ENCODE measurements at places on chromosomes 3 and 15.

DNA sequence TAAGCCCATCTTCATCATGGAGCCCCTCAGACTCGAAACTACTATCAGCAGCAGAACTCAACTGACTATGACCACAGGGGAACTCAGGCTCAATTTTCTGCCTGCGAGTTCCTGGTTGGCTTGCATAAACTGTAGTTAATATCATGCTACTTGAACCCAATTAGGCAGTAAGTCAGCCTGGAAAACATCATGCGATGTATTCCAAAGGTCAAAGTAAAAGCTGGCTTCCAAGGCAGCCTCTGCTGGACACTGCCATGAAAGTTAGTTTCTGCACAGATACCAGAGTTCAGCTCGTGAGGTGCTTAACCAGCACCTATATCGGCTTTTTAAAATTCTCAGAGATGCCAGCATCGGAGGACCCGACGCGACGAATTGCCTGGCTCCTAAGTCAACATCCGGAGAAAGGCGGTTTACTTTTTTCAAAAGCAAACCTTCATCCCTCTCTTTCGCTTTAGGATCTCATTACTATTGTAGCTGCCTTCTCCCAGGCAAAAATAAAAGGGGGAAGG is 3.8 kb downstream of the ANP32A start:
- no peak for DNase-seq

GRCh38 chr3:27885641-27886040 is 163.5 kb upstream of the EOMES start:
- DNase-seq: no peak

- no peak for DNase-seq
Measured at GRCh38 chr15:59169251-59169708, 37.4 kb upstream of the LDHAL6B start.

- DNase-seq: no peak
Measured at GRCh38 chr15:79601405-79602086, 169.4 kb downstream of the MINAR1 start.

GRCh38 chr3:46651084-46651483 is 38.8 kb downstream of the FAM240A start:
- DNase-seq: no peak

DNA sequence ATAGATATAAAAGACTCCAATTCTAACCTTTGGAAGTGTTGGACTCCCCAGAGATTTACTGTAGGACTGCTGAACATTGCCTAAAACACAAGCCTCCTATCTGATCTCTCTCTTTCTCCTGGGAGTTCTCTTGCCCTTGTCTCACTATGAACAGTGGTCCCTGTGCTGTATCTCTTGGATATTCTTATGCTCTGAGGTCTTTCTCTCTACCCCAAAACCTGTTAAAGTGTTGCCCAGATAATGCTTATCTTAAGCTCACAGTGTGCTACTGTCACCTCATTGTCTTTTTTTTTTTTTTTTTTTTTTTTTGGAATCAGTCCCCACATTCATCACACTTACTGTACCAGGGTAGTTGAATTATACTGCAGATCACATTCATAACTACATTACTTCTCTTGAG is 131.0 kb upstream of the CBLB start:
- DNase-seq: no peak

DNA sequence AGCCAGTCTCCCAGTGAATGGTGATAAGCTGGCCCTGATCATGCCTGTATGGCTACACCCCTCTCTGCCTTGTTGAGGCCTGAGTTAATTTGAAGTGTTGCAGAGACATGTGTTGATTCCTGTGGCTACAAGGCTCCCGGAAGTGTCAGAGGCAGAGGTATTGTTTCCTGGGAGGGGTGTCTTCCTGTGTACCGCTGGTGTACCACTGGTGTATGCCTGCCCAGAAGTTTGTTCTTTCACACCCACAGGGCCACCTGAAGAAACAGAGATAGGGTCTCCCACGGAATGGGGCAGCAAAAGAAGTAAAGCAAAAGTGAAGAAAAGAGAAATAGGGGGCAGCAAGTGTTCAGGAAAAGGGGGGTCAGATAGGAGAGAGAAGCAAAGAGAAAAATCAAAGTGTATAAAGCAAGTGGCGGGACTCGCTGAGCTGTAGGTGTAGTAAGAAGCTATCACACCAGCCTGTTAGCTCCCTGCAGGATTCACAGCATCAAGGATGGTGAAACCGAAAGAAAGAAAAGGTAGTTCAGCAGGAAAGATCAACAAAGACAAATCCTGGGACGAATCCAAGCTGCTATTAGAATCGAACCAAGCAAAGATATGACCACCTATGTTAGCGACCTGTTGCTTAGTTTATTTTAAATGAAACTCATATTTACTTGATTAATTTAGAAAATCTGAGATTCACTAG is 36.6 kb upstream of the CD47 start:
- no peak for DNase-seq

DNA sequence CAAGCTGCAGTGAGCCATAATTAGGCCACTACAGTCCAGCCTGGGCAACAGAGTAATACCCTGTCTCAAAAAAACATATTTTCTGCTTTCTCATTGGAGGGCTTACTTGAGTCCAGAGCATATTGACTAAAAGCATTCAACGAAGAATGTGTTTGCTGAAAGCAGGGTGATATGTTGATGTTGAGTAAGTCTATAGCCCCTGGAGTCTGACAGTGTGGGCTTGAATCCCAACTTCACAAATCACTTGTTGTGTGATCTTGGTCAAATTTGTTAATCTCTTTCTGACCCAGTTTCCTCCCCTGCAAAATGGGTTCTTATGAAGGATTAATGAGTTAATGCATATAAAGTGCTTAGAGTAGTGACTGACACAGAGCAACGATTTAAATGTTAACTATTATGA is 403.9 kb downstream of the MECOM start:
- no peak for DNase-seq

GRCh38 chr3:158794936-158795518 is 6.8 kb upstream of the MFSD1 start:
- no peak for DNase-seq

GRCh38 chr15:33735637-33736247 is 232.6 kb upstream of the CHRM5 start:
- no peak for DNase-seq

DNA sequence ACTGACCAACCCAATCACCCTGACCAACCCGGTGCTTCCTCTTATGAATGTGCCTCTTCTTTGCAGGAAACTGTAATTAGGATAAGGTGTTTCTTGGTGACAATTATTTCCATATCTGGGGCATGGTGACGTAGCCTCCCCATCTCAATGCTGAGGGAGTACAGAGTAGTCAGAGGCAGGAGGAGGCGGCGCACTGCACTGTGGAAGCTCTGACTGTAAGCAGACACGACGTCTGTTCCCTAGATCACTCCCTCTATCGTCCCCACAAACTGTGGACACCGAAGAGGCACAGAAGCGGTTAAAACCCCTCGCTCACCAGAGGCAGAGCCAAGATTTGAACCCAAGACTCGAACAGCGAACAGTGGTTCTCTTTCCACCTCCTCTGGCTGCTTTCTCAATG is 231.0 kb upstream of the IGF1R start:
- no peak for DNase-seq

- DNase-seq: no peak
Measured at GRCh38 chr3:188936597-188937107, 235.1 kb upstream of the TPRG1 start.

DNA sequence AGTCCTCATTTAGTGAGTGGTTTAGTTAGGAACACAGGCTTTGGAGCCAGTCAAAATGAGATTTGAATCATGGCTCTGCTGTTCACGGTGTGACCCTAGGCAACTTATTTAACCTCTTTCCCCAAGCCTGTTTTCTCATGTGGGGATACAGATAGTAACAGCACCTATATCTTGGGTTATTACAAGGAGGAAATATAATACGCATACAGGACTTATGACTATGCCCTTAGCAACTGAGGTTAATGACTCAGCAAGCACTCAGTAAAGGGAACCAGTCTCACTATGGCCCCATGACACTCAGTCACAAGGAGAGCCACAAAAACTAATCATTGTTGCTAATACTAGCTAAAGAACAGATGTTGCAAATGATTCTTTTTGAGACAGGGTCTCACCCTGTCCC is 45.9 kb downstream of the SUMF1 start:
- no peak for DNase-seq

DNA sequence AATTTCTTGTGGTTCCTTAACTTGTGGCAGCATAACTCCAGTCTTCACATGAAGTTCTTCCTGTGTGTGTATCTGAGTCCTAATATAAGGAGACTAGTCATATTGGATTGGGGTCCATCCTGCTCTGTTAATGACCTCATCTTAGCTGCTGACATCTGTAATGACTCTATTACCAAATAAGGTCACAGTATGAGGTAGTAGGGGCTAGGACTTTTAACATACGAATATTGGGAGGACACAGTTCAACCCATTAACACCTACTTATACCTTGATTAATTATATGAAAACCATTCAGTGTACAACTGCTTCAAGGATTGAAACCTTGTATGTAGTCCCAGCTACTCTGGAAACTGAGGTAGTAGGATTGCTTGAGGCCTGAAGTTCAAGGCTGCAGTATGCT is 43.9 kb downstream of the OIP5 start:
- DNase-seq: no peak

DNA sequence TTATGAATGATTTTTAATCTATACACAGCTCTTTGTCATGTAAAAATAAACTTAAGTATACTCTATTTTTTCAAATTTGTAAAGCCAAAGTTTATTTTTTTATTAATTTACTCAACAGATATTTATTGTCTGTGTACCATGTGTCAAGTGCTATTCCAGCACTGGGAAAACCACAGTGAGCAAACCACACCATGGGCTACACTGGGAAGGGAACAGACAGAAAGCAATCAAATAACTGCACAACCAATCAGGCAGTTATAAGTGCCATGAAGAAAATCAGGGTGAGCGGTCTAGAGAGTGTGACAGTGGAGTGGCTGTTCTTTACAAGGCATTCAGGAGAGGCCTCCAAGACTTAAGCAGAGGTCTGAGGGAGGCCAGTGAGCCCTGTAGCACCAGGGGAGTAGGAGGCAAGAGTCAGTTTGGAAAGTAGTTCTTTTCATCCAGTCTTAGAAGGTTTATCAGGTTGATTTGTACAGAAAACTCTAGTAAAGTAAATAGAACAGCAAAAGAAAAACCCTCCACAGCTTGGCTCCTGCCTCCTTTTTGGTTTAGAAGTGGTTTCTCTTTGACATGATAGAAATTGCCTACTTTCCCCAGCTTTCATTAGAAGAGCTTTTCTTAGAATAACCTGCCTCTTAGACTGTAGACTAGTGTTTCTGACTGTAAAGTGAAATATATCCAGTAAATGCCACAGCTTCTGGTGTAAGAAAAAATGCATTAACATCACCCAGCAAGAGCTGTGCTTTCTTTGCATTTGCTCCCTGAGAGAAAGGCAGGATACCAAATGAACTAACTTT is 13.7 kb downstream of the EIF2AK4 start:
- DNase-seq: no peak

- DNase-seq: no peak
Measured at GRCh38 chr3:87810452-87811016, 248.3 kb downstream of the CGGBP1 start.

GRCh38 chr3:134699721-134700120 is 48.9 kb upstream of the KY start:
- DNase-seq: no peak

- DNase-seq: no peak
Measured at GRCh38 chr15:81221449-81221848, 24.8 kb downstream of the IL16 start.

DNA sequence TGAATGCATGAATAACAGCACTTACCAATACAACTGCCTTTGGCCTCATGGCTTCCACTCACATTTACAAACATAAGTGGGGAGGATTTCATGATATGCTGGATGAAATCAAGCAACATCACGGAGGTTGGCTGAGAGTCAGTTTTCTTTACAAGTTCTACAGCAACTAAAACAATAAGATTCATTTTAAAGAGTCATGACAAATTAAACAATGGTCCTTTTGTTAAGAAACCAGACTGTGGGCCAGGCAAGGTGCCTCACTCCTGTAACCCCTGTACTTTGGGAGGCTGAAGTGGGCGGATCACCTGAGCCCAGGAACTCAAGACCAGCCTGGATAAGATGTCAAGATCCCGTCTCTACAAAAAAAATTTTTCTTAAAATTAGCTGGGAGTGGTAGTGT is 12.4 kb downstream of the ATR start:
- no peak for DNase-seq

DNA sequence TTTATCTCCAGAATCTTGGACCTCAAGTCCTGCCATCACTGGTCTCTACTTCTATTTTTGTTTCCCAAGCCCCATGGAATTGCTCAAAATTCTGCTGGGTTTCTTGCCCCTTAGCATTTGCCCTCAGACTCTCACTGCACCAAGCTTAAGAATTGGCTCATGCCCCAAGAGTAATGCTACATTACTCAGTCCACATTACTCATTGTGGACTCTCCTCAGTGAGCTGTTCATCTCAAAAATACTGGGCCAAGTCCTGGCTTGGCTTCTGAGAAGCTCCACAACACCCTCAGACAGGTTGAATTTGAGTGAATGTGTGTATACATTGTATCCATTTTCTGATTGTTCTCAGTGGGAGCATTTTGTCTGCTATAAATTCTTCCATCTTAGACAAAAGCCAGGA is 364.4 kb upstream of the ARHGEF26 start:
- no peak for DNase-seq

GRCh38 chr3:134852132-134852531 is 57.1 kb downstream of the EPHB1 start:
- DNase-seq: no peak

- no peak for DNase-seq
Measured at GRCh38 chr15:98076021-98076816, 115.7 kb downstream of the ARRDC4 start.

DNA sequence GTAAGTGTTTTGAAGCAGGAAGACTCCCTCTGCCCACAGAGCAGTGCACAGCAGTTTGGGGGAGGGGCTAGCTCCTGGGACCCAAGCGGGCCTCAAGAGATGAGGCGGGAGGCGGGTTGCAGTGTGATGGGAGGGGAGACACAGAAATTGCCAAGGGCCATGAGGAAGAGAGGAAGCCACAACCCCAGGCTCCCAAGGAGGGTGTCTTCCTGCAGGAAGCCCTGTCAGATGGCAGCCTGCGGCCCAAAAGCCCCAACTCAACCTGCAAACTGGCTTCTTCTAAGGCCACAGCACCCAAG is 7.3 kb upstream of the ISLR2 start:
- DNase-seq: no peak

- DNase-seq: no peak
Measured at GRCh38 chr3:152272771-152273242, 4.1 kb downstream of the MBNL1 start.

DNA sequence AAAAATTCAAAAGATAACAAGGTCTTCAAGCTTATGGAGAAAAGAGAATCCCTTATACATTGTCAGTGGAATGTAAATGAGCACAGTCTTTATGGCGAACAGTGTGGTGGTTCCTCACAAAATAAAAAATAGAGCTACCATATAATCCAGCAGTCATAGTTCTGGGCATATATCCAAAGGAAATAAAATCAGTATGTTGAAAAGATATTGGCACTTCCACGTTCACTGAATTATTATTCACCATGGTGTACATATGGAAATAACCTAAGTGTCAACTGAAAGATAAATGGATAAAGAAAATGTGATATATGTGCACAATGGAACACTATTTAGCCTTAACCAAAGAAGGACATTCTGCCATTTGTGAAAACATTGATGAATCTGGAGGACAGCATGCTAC is 1161.2 kb downstream of the ROBO2 start:
- no peak for DNase-seq
